NCI-H2029 treated with DMSO at 0.1 percent for 48 hours (cell line): ENCODE measurements at places on chromosomes 11 and 22.

DNA sequence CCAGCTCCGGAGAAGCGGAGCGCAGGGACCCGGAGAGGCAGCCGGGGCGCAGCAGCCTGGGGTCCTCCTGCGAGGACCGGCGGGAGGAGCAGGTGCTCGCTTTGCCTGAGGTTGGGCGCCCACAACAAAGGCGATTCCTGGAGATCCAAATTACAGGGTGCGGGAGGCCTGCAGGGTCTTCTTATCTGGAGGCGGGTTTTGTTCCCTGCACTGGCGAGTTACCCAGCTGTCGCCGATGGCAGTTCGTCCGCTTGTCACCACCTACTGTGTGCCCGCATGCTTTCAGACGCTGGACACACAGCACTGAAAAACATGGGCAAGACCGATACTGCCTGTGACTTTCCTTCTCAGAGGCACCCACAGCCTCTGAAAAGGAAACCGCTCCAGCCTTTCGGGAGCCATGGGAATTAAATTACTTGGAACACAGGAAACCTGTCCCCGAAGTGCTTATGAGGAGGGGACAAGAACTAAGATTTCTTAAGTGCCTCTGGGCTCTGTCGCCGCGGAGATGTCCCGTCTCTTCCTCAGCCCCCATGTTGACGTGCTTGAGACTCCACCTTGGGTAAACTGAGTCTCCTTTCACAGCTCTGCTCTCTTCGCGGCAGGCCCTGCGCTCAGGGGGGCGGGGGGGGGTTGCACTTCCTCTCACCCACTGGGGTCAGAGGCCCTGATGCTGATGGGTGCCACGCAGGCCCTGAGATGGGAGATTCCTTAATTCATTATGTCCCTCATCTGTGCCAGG lies 1.3 kb upstream of the ZFTA start:
- no peak for DNase-seq

- DNase-seq: no peak
These were observed 49.0 kb downstream of the DNHD1 start for GRCh38 chr11:6545917-6546605.

- no peak for DNase-seq
These were observed 559.7 kb downstream of the BRD1 start for GRCh38 chr22:49267996-49268395.

DNA sequence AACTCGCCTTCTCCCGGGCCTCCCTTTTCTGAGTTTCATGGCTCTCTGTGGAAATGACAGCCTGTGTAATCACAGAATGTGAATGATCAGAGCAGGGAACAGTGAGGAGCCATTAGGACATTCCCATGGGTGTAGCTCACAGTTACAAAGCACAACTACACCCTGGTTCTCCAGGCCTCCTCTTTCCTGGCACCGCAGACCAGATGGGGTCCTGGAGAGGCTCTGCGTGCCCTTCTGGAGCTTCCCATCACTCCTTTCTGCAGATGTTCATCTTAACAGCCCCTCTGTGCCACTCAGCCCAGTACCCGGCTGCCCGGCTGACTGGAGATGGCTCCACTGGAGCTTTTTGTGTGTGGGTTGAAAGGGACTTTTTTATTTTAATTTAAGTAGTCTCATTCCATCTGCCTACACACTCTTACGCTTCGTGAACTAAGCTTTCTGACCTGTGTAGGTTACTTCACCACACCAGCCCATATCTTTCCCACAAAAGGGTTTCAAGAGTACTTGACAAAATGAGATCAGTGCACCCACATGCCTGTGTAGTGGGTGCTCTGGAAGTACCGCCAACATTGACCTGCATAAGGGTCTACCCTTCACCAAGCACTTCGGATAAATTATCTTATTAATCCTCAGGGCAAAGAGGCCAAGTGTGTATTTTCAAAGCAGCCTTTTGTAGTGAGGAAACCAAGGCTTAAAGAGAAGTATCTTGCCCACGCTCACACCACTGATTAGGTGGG lies 29.8 kb downstream of the SREBF2 start:
- peak; percentile 50 for DNase-seq

GRCh38 chr11:33885338-33886005 lies 6.4 kb downstream of the LMO2 start:
- no peak for DNase-seq

- DNase-seq: no peak
These were observed 734.6 kb upstream of the FAT3 start for GRCh38 chr11:91489989-91490388.

DNA sequence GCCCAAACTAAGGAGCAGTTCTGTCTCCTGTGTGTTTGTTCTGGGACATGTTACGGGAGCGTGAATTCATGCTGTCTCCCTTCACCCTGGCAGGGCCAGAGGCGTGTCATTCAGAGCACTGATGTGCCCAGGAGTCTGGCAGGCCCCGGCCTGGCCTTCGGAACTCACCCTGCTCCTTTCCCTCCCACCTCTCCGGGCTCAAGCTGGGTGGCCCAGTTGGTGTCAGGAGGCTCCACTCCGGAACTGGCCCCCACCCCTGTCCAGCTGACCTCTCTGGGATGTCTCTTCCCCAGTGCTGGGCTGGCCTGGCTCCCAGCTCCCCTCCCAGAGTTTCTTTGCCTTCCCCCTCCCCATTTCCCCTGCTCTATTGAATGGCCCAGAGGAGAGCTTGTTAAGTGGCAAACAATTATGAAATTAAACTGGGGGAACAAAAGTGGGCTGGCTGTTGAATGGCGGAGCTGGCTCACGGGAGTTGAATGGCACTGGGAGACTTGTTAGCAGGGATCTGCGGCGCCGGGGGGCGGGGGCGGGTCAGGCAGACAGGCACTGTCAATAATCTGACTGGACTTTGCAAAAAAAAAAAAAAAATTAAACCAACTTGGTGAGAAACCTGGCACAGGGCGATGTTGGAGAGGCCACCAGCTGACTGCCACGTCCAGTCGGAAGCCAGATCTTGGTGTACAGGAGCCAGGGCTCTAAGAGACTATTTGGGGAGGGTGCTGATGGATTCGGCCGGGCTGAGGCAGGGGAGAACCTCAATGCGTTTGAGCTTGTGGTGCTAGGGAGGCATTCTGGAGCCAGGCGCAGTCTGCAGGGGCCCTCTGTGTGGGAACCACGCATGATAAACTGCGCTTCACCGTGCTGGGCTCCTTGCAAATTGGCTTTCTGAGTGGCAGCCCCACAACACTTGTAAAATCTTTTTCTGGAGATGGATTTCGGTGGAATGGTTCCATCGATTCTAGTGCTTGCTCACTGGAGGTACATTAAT lies 1.3 kb downstream of the MPPED1 start:
- DNase-seq: peak; percentile 27
